NCI-H2171 (cell line): ENCODE measurements at places on chromosomes 1 and 21.
A peak's percentile ranks its signal among the peaks of the same experiment; 100 is the strongest.

DNA sequence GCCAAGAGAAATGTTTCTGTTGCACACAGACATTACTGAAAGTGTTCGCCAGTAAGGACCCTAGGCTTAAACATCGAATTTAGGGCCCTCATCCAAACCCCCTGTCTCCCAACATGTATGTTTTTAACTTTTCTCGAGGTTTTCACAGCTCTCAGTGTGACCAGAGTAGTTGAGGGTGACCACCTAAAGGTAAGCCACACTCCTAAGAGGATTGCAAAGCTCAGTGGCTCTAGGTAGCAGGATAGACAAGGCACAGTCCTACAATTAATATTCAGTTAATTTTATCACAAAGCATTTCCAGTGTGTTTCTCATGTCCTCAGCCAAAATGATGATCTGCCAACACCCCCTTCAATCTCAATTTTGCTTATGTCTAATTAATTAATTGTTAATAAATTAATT is 695 bp upstream of the ALG14 start:
- DNase-seq, result no peak

GRCh38 chr1:195113471-195113870 is 1494.8 kb downstream of the KCNT2 start:
- no peak for DNase-seq

DNA sequence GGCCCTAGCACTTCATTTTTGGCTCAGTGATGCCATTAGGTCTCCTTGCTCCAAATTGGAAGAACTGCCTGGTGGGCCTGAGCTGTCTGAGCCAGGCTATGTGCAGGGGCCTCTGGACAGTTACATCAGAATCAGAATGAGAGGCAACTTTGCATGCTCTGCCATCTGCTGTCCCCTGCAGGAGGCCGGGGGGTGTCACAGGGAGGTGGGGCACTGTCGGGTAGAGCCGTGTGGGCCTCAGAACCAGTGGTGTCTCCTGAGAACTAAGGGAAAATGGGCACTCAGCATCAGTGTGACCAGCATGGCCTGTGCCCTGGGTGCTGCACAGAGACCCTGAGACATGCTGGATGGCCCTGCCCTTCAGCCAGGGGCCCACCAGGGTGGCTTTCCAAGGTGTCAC is 47.0 kb upstream of the COL6A1 start:
- no peak for DNase-seq

- DNase-seq, result no peak
Measured at GRCh38 chr1:65276197-65276939, 33.0 kb upstream of the DNAJC6 start.

DNA sequence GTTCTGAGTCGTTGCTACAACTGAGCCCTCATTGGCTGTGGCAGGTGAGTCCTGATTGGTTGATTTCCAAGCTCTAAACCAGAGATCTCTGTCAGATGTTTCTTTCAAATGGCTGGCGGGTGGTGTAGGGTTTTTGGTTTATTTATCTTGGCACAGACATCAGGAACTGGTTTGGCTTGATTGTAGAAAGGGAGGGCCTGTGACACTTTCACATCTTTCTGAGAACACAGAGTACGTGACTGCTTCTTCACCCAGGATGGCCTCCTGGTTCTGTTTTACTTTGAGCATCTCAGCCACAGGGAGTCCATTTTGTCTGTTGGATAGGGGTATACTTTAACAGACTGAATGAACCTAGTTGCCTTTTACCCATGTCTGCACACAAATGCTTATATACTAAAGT is 89.4 kb upstream of the GPR52 start:
- no peak for DNase-seq

DNA sequence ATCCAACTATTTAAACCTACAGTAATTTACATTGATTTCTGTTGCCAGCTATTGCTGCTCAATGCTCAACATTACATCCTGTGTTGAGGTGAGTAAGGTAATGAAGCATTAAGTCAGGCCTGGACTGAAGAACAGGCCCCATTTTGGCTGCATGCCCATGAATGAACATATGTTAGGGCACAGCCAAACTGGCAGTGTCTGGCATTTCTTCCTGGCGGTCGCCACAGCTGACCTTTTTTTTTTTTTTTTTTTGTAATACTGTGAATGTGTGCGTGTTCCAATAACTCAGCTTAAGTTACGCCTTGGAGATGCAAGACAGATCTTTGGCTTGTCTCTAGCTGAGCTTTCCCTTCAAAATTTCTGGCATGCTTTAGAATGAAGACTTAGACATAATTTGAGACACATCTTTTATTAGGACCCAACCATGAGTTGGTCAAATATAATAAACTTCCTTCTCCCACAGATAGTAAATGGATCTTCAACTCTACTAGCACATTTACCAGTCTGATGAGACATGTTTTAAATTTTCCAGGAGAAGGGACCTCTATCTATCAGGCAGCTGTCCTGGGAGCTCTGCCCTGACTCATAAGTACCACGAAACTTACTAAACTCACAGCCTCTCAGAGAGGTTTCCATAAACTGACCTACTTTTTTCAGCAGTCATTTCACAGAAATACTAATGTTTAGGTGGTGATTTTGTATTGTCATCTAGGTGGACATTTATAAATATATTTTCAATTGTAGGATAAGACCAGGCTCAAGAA is 341.1 kb upstream of the RUNX1 start:
- DNase-seq, result peak; percentile 86

GRCh38 chr21:43733060-43733459 is 14.1 kb downstream of the PDXK start:
- DNase-seq, result no peak

- no peak for DNase-seq
Measured at GRCh38 chr1:39130325-39130724, 74.2 kb upstream of the MACF1 start.
